Ascending aorta (tissue), 2 donors: ENCODE measurements at places on chromosomes 16 and 17. TPM values are rescaled to one million over a fixed set of nuclear protein-coding genes. Genes with fewer than 3 reads are reported as not detected.
A peak's percentile ranks its signal among the peaks of the same experiment; 100 is the strongest.

DNA sequence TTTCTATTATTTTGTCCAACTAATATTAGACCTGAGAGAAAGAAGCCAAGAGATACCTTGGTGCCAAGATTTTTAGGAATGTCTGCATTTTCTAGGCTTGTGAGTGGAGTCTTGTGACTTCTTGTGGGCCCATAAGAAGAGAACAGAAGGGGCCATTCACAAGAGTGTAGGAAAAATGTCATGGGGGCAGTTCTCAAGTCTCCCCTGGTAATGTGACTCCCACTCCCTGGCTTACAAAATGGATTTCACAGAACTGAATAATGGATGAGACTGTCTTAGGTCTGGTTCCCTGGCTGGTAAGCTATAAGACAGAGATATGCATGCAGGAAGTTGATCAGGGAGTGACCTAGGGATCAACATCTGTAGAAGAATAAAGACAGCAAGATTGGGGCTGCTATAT is 181.3 kb downstream of the CBLN1 start:
- no peak for DNase-seq

GRCh38 chr16:63323055-63323454 is 1286.8 kb upstream of the CDH8 start:
- DNase-seq: no peak

GRCh38 chr17:80859002-80859941 is 132.4 kb upstream of the CHMP6 start:
- peak; percentile 77 for DNase-seq

Gene IL17C
- total RNA-seq: not detected

Gene COPS3
- total RNA-seq: 36.6 TPM

DNA sequence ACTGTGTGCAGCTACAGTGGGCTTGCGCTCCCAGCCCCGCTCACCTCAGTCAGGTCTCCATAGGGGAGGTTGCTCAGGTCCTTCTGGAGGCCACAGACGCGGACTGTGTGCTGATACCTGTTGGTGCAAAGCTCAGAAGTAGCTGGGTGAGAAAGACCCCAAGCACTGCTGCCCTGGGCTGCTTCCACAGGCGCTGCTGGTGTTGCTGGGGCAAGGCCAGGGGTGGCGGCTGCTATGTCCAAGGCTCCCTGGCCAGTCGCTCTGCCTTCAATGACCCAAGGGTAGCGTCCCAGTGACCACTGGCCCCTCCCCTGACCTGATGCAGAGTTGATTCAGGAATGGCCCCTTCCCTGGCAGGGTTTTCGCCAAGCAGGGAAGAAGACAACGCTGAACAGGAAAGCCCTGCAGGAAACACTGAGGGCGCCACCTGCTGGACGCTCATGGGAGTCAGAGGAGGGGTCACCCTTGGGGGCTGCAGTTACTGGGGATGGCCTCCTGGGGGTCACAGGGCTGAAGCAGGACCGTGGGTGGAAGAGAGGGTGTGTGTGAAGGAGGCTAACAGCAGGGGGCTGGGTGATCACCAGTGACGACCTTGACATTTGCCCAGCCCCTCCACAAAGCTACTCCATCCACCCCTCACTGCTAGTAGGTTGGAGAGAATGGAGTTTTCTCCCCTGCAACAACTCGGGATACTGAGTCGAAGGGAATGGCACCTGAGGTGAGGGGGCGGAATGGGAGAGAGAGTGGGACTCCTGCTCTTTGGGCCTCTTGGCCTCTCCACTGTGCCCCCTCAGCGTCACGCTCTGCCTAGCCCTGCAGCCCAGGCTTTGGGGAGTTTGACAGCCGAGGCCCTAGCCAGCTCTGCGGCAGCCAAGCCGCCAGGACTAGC is 38.3 kb downstream of the ABCC12 start:
- no peak for DNase-seq

DNA sequence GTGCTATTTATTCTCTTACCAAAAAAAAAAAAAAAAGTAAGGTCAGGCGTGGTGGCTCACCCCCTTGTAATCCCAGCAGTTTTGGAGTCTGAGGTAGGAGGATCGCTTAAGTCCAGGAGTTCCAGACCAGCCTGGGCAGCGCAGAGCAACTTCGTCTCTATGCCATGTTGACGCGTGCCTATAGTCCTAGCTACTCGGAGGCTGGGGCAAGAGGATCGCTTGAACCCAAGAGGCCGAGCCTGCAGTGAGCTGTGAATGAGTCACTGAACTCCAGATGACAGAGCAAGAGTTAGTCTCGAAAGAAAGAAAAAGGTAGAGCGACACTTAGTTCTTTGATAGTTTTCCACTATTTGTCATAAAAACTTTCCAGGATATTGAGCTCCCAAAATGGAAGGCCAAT is 1.4 kb upstream of the TENT4B start:
- no peak for DNase-seq

Gene DYNLL2
- 15.3 TPM for total RNA-seq

Gene CDH13
- 160 TPM for total RNA-seq

DNA sequence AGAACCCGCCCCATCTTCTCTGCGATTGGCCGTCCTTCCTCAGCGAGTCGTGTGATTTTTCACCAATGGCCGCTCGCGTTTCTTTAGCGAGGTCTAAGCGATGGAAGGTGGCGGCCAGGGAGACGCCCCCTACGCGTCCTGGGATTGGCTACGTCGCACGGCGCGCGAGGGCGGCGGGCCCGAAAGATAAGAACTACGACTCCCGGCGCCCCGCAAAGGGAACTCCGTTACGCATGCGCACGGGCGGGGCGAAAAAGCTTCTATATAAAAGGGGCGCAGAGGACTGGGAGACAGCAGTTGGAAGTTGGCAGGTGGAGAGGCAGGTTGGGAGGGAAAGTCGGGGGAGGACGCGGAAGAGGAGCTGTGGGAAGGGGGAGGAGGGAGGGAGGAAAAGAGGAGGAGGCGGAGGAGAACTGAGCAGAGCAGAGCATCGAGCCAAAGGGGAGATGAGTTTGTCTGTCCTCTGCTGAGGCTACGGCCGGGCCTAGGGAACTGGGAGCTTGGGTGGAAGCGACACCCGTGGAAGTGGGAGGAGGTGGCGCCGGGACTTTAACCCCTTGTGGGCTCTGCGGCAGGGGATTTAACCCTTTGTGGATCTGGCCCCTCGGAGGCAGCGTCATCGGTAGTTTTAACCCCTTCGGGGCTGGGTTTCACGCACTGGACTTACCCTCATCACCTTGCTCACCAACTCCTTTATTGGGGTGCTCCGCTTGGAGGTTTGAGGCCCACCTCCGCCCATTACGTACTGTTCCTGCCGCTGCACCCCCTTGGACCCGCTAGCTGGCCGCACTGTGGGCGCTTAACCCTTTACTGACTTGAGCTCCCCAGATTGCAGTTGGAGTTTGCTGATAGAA is at the start of gene HEXIM1:
Gene HEXIM1 (plus strand): TSS at position 293 of the 854 bp plus-strand sequence. CDS start 716 bp downstream, outside the sequence.
- peak; percentile 98 for DNase-seq

DNA sequence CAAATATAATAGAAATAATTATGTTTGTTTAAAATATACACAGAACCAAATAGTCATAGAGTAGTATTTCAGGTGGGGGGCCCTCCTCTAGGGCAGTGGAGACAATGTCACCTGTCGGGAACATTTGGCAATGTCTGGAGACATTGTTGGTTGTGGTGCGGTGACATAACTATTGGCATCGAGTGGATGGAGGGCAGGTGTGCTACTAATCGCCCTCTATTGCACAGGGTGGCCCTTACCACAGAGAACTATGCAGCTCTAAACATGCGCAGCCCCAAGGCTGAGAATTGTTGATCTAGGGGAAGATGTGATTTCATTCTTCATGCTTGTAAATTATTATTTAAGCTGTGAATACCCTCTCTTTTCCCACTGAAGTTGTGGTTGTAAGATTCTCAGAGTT is 594.0 kb downstream of the WWOX start:
- no peak for DNase-seq

- no peak for DNase-seq
These were observed 13.6 kb upstream of the GIP start for GRCh38 chr17:48981927-48982539.

DNA sequence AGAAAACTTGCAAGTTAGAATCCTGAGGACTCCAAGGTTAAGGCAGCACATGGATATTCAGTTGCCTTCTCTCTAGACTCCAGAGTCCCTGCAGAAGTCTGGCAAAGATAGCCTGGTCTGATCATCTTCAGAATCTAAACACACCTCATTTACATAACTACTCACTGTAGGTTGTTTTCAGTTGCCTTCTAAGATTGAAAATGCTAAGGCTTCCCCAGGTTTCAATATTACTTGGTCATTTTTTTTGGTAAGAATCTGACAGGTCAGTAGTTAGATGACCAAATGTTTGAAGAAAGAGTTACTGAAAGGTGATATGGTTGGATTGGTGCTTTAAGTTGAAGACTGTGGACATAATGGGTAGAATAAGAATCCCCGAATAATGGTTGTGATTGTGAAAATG is 205.4 kb upstream of the KCNJ16 start:
- no peak for DNase-seq

GRCh38 chr16:27226976-27227705 is 23.8 kb downstream of the KDM8 start:
- no peak for DNase-seq

DNA sequence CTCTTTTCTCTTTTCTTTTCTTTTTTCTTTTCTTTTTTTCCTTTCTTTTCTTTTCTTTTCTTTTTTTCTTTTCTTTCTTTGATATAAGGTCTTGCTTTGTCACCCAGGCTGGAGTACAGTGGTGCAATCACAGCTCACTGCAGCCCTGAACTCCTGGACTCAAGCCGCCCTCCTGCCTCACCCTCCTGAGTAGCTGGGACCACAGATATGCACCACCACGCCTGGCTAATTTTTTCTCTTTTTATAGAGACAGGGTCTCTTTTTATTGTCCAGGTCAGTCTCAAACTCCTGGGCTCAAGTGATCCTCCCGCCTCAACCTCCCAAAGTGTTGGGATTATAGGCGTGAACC is 145.8 kb downstream of the IRX3 start:
- no peak for DNase-seq

DNA sequence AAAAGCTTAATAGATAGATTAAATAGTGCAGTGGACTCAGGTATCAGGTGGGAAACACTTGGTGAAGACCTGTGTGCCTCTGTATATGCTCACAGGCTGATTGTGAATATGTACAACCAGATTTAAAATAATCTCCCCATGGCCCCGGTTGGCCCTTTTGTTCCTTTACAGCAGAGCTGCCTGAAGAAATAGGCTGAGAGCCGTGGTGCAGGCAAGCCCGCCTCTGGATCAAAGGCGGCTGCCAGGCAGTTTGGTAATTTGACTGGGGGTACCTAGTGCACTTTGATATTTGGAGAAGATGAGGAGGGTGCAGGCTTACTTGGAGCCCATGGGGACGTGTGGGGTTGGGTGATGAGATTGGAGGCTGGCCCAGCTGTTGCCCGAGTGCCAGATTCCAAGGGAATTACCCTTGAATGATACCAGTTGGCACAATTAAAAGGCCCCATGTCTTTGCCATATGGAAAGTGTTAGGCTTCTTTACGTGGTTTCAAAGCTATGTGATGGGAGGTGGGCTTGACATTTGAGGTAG is 5.0 kb downstream of the NKD1 start:
- no peak for DNase-seq

Gene HOXB6
- 5.1 TPM for total RNA-seq

Gene FADS6
- not detected for total RNA-seq

- no peak for DNase-seq
These were observed 51.0 kb downstream of the CNOT1 start for GRCh38 chr16:58578642-58579041.

GRCh38 chr17:28090551-28090950 is 48.1 kb downstream of the NLK start:
- DNase-seq: no peak

DNA sequence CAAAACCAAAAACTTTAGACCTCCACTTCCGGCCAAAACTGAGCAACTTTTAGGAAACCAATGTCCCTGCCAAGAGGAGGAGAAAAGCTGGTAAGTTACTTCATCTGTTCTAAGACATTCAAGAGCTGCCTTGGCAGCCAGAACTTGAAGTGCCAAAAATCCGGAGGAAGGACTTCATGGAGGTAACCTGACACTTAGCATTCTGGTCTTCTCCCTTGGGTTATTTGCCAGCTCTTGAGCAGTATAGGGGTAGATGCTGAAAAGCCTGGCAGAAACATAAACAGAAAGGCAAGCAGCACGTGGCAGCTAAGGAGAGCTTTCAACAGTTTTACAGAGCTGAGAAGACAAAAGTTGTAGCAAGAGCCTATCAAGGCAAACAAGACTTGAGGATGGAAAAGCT is 53.2 kb downstream of the CDYL2 start:
- DNase-seq: no peak

GRCh38 chr17:51703361-51704341 is 443.3 kb downstream of the UTP18 start:
- DNase-seq: no peak

- no peak for DNase-seq
These were observed 287.4 kb downstream of the HAPSTR1 start for GRCh38 chr16:9378876-9379275.

Gene ZG16
- 0.21 TPM for total RNA-seq

- DNase-seq: no peak
These were observed 166.1 kb downstream of the PRKCA start for GRCh38 chr17:66468241-66469087.

Gene KCTD19
- not detected for total RNA-seq

- no peak for DNase-seq
These were observed 103.9 kb downstream of the SOCS1 start for GRCh38 chr16:11151885-11152629.

- DNase-seq: no peak
These were observed 3.8 kb downstream of the SLC12A4 start for GRCh38 chr16:67964477-67965131.

- DNase-seq: no peak
These were observed 47.4 kb downstream of the CYB561 start for GRCh38 chr17:63398680-63399079.

GRCh38 chr17:19573075-19573474 is 39.4 kb downstream of the SLC47A1 start:
- DNase-seq: no peak

Gene TMIGD1
- total RNA-seq: not detected

GRCh38 chr16:86133377-86133776 is 234.4 kb downstream of the IRF8 start:
- no peak for DNase-seq

Gene KRTAP9-4
- total RNA-seq: not detected

Gene ARL2BP
- 44.1 TPM for total RNA-seq

- DNase-seq: no peak
These were observed 50.3 kb downstream of the FOXL1 start for GRCh38 chr16:86628614-86629013.

DNA sequence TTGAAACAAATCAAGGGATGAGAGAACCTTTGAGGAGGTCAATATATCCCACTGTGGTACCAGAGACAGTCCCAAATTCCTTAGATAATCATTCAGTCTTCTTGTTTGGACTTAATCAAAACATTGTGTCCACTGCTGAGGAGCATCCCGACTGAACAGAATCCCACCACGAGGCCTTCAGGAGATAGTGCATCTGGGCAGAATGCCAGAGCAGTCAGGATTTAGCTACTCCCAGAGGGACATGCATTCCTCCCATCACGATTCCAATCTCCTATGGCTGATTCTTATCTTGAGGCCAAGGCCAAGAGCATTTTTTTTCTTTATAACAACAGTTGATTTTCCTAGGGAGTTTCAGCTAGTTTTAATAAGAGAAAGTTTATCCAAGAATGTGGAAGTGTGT is 87.4 kb upstream of the COX10 start:
- DNase-seq: no peak

Gene CCL14
- total RNA-seq: 168 TPM

Gene DBF4B
- total RNA-seq: 9.7 TPM

- no peak for DNase-seq
These were observed 169.1 kb downstream of the XYLT1 start for GRCh38 chr16:17301593-17302135.

Gene RNF227
- total RNA-seq: 0.32 TPM
